Caco-2 (cell line): ENCODE measurements at places on chromosomes 11 and 22. TPM values are rescaled to one million over a fixed set of nuclear protein-coding genes. Genes with fewer than 3 reads are reported as not detected.

Gene ZP1
- total RNA-seq: not detected in 2 replicates

Gene TREH
- total RNA-seq: not detected in 2 replicates

GRCh38 chr11:83643115-83643514, 356.9 kb upstream of the CCDC90B start:
- H3K27ac ChIP-seq: no peak overlapping the region
- H3K27me3 ChIP-seq: no peaks in the 10 kb centered on the region
- no peak for DNase-seq
- H3K36me3 ChIP-seq: no peaks in the 10 kb centered on the region
- peaks cover 7% of the 10 kb centered on the region for H3K4me1 ChIP-seq

- no peaks in the 10 kb centered on the region for H3K4me1 ChIP-seq
- no peaks in the 10 kb centered on the region for H3K36me3 ChIP-seq
- H3K4me3 ChIP-seq: no peak overlapping the region
- DNase-seq: no peak
- no peaks in the 10 kb centered on the region for H3K27me3 ChIP-seq
- H3K27ac ChIP-seq: no peak overlapping the region
Measured at GRCh38 chr22:46726986-46727317, 11.1 kb downstream of the CERK start.

GRCh38 chr22:37563153-37564081, 3.1 kb downstream of the CDC42EP1 start:
- peaks cover 7% of the 10 kb centered on the region for H3K36me3 ChIP-seq
- no peak overlapping the region for H3K4me3 ChIP-seq
- H3K27ac ChIP-seq: peak overlapping the region; percentile 70
- peaks cover 55% of the 10 kb centered on the region for H3K4me1 ChIP-seq
- DNase-seq: peak; percentile 77
- no peaks in the 10 kb centered on the region for H3K27me3 ChIP-seq
